Right lung (tissue), 10 donors: ENCODE measurements at places on chromosomes 1 and 21. TPM values are rescaled to one million over a fixed set of nuclear protein-coding genes. Genes with fewer than 3 reads are reported as not detected.

DNA sequence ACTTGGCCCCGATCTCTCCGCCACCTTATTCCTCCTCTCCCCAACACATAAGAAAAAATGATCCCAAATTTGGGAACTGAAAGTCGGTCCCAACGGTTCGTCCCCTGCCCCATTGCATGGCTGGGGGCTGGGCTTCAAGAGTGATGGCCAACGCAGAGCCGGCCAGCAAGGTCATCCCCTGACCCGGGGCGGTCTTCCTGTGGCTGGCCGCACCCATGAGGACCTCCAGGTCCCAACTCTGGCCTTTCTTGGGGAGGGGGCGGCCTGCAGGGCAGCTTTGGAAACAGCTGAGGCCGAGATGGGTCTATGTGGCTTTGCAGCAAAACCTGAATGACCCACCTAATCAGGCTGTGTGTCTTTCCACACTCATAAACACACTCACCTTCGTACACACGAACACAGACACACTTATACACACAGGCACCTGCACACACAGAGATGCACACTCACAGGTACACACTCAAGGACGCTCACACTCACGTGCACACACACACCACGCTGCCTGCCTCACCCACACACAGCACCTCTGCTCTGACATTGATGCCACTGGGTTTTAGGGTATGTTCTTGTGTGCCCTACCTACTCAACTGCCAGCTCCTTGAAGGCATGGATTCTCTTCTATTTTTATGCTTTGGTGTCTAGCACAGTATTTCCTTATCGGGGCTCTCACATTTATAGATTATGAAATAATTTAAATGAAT, 562 bp downstream of the DYNLT5 start:
- DNase-seq, result no peak

DNA sequence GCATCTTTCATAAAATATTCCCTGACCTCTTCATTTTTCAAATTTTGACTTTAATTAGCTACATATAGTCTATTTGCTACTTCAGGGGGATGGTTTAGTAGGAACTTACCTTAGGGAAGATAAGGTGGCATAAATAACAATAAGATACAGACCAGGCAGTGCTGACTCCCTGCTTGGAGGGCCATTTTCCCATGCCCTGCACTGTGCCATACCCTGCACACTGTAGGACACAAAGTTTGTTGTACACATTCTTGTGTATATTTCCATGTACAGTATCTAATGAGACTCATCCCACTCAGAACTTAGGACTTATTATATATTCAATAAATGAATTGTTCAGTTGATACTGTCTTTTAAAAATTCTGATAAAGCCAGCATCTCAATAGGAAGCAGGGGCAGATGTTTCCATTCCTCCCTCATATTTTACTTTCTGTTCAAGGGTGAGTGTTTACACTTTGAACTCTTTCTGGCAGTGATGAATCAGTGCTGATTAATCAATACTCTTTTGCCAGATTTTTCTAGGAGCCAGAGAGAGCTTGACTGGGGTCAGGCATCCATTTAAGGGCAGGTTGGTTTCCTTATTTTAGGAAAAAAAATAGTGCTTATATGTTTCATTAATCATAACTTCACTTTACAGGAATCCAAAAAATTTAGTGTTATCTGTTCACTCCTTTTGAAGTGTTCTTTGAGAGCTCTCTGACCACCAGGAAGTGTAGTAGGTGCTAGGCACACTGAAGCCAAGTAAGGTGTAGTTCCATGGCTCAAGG, 30.6 kb downstream of the MPZL1 start:
- DNase-seq, result no peak

DNA sequence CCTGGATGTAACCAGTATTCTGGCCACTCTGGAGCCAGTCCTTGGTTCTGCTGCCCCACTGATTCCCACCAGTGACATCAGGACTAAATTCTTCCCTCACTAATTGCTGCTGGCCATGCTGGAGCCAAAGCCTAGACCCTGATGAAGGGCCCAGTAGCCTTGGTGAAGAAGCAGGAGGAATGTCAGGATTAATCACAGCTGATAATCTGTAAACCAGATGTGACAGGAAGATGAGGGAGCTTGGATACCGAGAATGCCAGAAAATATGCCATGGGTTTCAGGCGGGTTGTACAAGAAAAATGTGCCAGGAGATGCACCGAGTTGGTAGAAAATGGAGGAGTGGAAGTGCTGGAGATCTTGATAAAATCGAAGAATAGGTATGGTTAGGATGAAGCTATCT, 119.0 kb upstream of the PPP2R5A start:
- no peak for DNase-seq

DNA sequence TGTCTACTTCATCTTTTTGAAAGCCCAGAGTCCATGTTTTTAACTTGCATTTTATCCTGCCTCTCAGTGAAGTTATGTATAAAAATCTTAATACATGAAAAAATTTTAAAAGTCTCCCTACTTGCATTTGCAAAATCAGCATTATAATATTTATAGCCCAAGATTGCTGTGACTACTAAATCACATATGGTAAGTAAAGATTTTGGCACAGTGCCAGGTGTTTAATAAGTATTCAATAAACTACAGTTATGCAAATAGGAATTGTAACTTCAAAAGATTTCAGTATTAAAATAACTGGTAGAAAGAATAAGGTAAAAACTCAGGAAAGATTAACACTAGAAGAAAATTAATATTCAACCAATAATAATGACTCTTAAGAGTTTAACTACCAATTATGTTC, 641.7 kb downstream of the LRRIQ3 start:
- no peak for DNase-seq

- DNase-seq, result peak; percentile 37
Measured at GRCh38 chr1:5490635-5491034, 501.6 kb downstream of the NPHP4 start.

DNA sequence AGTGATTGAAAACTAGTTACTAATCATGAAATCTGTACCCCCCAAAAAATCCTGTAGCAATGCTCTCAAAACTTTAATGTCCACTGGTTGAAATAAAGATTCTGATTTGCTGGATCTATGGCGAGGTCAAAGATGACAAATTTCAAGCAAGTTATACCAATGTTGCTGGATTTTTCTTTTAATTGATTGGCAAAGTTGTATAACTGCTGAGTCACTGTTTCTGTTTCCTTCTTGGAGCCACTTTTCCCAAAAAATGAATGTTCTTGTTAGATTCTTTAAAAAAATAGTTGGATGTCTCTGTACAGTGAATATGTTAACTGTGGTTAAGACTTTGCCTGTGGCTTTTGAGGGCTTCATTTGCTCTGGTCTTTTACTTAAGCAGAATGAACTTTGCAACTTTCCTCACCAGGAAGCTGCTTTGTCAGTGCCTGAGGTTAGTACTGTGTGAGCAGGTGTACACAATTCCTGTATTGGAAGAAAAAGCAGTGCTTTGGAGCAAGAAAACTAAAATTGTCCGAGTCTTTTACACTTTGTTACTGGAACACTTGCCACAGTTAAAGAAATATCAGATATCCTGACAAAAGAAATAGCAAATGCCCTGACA, 1211.9 kb downstream of the MRPL39 start:
- no peak for DNase-seq

Gene LENEP
- 0.90 TPM for polyA plus RNA-seq

GRCh38 chr1:98205291-98206017, 284.6 kb upstream of the DPYD start:
- no peak for DNase-seq

Gene PLA2G5
- polyA plus RNA-seq, result 0.26 TPM

DNA sequence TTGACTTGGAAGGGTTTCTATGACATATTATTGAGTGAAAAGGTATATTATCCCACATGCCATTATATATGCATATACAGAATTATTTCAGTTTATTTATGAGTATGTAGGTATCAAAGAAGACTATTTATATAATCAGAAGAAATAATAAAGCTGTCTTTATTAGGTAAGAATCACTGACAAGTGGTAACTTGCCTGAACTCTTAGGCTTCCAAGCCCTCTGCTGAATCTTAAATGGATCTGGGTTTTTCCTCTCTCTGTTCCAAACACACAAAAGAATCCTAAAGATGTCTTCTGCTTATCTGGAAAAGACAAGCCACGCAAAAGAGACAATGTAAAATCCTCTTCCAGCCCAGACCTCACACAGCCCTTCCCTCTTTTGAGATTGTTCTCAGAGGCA, 14.9 kb upstream of the SEC16B start:
- DNase-seq, result no peak
